ENCODE measurements at places on chromosomes 6 and 20.

- no peak for DNase-seq
Observed at GRCh38 chr6:149454346-149454848, 30.4 kb downstream of the ZC3H12D start.

DNA sequence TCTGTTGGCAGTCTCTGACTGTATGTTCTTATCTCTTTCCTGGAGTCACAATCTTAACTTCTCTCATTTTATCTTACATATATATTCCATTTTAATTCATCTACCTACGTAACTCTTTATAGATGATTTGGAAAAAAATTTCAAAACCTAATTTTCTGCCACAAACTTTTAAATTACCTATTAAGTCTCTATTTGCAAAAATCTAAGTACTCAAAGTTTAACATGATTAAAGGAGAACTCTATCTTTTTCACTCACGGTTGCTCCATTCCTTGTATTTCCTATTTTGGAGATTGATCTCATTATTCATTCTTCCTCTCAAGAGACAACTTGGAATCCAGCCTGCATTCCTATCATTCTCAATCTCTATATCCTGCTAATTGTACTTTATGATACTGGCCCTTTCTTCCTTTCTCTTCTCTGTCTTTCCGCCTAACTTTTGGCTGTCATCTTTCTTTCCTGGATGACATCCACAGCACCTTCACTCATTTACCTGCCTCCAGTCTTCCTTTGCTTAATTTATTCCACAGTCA, 1071.1 kb upstream of the CITED2 start:
- no peak for DNase-seq

GRCh38 chr20:11267131-11267761, 593.4 kb upstream of the JAG1 start:
- DNase-seq: no peak

- DNase-seq: no peak
Observed at GRCh38 chr20:25310921-25311728, 63.2 kb downstream of the PYGB start.

GRCh38 chr6:71028236-71028876, 71.5 kb upstream of the B3GAT2 start:
- DNase-seq: no peak

DNA sequence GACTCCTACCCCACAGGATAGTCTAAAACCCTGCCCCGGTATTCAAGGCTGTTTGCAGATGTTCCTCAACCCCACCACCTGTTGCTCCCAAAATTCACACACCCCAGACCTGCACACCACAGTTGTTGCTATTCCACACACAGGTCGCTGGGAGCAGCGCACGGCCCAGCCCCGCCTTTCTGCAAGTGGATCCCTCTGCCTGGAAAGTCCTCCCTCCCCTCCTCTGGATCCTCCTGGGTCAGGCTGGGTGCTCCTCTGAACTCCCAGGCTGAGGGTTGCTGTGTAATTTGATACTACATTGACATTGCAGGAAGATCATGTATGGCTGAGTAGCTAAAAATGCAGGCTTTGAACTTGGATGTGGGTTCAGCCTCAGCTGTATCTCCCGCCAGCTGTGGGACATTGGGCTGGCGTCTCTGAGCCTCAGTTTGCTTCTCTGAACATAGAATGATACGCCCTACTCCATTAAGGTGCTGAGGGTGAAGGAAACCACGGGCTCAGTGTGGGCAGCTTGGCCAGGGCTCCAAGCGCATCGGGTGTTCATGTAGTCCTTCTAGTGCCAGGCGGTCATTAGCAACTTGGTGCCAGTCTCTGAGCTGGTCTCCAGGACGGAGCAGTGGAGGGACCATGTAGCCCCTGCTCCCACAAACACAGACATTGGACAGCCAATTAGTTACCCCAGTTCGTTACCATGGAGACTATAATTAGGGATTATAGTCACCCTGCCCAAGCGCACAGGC, 13.9 kb upstream of the CCN5 start:
- DNase-seq: no peak

GRCh38 chr6:124999105-124999764, 37.0 kb downstream of the RNF217 start:
- DNase-seq: no peak

DNA sequence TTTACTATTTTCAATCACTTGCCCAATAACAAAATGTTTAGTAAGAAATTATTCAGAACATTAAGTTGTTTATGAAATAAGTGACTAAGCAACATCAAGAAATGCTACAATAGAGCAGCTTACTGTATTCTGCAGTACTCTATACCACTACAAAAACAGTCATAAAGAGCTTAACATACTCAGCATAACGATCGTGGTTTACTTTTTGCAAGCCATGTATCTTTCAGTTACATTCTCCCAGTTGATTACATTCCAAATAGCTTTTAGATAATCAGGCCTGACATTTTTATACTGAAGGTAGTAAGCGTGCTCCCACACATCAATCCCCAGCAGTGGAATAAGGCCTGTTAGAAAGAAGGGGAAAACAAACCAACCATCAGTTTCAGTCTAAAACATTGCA, 10.7 kb downstream of the SOD2 start:
- no peak for DNase-seq
